ENCODE measurements at places on chromosomes 2 and 18.

DNA sequence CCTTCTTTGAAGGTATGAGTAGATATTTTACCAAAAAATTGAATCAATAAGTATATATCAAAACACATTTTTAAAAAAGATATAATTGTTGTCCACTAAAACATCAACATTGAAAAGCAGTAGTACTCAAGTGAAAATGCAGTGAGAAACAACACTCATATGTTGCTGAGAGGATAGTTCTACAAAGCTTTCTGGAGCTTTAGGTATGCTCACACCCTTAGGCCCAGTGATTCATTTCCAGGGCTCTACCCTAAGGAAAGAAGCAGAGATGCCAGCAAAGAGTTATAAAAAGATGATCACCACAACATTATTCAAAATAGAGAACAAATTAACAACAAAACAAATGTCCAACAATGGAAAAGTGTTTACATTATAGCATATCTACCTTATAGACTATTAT, 197.3 kb upstream of the CCDC150 start:
- no peak for DNase-seq

GRCh38 chr18:58226429-58226828, 182.4 kb downstream of the NEDD4L start:
- no peak for DNase-seq

DNA sequence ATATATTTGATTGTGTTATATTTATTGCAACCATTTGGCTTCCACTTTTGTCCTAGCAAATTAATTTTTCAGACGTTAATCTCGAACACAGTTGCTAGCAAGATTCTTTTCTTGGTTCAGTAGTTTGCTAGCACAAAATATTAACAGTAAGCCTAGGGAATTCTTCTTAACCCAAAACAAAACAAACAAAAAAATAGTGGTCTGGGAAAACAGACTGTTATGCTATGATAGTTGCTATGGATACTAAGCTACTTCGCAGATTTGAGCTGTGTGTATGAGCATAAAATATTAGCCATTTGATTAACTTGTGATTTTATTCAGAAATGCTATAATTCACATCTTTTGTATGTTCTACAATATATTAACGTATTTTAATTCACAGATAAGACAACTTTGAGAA, 541.5 kb upstream of the NETO1 start:
- DNase-seq: no peak

DNA sequence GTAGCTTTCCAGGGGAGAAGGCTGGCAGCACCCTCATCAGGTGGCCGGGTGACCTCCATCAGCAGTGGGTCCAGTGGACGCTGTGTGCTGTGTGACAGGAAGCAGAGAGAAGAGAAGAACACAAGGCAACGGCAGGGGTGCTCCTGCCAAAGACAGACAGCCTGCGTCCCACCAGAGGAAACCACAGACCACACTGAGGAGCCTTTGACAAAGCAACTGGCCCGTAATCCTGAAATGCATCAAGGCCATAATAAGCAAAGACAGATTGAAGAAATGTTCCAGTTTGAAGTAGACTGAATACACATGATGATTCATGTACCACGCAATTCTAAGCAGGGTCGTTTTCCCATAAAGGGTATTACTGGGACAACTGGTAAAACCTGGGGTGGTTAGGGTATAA, 172.4 kb downstream of the FBXO15 start:
- DNase-seq: no peak

DNA sequence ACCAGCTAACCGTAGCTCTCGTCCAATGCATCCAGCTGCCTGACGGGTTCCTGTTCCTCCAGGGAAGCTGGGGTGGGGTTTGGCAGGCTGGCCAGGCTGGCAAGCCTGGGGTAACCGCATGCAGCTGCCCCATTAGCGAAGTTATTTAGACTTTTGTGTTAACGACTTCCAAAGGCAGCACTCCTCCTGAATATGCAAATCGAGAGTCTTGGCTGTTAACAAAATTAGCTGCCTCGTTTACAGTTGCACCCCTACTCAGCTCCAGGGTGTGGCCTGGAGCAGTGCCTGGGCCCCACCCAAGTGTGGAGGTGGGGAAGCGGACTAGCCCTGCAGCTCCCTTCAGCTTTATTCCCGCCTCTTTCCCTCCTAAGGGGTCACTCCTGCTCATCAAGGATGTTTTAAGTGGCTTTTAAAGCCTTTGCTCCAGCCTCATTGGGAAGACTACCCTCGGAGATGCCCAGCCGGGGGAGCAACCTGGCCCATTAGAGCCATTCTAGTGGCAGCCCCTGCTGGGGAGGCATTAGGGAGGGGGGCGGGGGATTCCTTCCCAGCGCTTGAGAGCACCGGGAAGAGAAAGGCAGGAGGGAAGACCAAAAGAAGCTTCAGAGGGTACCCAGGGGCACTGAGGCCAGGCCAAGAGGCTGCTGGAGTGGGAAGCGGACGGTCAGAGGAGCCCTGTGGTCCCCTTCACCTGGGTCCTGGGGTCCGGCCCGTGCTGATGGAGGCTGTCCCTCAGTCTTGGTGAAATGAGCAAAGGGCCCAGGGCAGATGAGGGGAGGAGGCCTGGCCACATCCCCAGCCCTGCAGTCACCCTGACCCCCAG, 204.1 kb downstream of the CELF4 start:
- DNase-seq: no peak

GRCh38 chr2:2851806-2852777, 521.0 kb upstream of the MYT1L start:
- no peak for DNase-seq

DNA sequence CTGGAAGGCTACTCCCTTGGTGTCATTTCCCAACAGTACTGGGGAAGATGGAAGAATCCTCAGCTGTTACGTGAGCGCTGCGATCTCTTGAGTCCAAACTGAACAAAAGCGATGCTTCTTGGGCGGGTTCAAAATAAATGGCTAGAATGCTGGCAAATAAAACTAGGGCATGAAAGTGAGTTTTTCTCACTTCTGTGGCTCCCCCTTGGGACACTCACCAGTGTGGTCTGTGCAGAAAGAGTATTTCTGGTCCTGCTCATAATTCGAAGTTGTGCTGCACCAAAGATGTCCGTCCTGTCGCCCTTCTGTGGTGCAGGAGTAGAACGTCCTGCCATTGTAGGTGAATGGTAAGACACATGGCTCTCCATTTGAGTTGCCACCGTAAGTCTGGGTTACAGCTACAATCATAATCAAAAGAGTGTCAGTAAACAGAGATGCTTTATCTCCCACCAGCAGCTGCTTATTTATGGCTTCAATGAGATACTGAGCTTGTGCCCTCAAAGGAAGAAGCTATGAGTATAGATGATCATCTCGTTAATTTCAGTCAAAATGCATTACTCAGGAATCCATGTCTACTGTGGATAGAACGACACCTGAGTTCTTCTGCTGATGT, 11.8 kb downstream of the FN1 start:
- DNase-seq: no peak

- DNase-seq: no peak
These were observed 43.8 kb downstream of the GBX2 start for GRCh38 chr2:236124182-236124893.

DNA sequence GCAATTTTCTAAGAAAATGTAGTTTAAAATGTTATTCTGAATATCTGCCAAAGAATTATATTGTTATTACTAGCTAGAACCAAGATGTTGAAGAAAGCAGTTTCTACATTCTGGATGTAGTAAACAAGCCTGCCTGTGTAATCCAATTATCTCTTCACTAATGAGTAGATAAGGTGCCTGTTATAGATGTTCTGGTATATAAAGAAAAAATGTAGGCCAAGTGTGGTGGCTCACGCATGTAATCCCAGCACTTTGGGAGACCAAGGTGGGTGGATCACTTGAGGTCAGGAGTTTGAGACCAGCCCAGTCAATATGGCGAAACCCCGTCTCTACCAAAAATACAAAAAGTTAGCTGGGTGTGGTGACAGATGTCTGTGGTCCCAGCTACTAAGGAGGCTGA, 28.9 kb downstream of the CD302 start:
- DNase-seq: no peak

- no peak for DNase-seq
These were observed 1.1 kb downstream of the FECH start for GRCh38 chr18:57585421-57585820.

DNA sequence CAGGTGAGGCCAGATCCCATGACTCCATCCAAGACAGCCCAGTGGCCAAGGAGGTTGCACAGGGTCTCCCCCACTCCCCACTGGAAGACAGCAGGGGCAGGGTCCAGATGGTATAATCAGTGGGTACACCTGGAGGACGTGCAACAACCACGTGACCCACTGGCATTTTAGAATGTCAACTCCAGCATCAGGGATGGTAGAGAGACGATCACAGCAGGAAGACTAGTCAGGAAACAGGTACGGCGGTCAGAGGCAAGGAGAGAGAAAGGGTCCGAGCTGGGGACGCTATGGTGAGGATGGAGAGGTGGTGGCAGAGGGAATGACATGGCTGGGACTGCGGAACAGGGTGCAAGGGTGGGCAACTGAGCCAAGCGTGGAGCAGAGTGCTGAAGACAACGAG, 23.0 kb downstream of the SERTAD2 start:
- DNase-seq: no peak

Data from stimulated activated CD8-positive, alpha-beta memory T cell treated with anti-CD3 and anti-CD28 coated beads, Interleukin-4, amount 100 ng/mL, for 4 hours (primary cell).